ENCODE measurements at places on chromosomes 3 and 15.

DNA sequence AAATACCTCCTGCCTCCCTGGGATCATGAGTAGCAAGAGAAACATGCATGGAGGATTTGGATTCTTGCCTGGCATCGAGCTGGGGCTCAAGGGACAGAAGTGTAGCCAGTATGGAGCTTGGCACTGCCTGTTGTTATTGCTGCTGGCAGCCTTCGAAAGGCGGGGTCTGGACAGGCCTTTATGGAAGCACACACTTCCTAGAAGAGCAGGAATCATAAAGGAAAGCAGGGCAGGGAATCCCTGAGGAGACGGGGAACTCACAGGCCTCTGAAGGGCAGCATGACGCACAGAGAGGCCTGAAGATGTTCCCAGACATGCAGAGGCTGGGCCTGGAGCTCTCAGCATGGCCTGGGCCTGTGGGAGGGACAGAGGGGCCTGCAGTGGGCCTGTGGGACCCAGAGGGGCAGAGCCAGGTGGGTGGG is 18.6 kb upstream of the SLC41A3 start:
- DNase-seq = no peak

- DNase-seq = no peak
Measured at GRCh38 chr15:68309024-68309423, 31.5 kb downstream of the FEM1B start.

GRCh38 chr3:62723914-62724217 is 151.3 kb downstream of the CADPS start:
- DNase-seq = no peak

GRCh38 chr3:98531622-98532274 is at the start of gene GPR15:
Gene GPR15 (plus strand): TSS chr3:98531978. CDS start chr3:98532034, 56 bp downstream.
- DNase-seq = no peak

- DNase-seq = no peak
Measured at GRCh38 chr15:48722764-48723661, 77.5 kb upstream of the FBN1 start.

GRCh38 chr15:39304201-39304841 is 276.6 kb upstream of the THBS1 start:
- no peak for DNase-seq

DNA sequence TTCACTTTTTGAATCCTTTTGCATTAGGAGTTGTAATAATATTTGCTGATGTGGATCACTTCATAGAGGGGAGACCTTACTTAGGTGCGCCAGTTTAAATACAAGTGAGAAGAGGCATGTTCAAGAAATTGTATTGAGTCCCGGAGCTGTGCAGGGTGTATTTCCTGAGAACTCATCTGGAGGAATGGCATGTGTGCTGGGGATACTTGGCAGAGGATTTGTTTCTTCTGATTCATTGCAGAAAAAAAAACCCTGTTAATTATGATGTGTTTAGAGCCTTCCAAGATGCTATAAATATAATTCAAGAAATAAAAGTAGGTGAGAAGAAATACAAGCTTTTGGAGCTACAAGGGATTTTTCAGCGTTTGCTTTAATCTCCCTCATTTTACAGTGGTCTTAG is 97.6 kb downstream of the TPRG1 start:
- DNase-seq = no peak

- DNase-seq = no peak
Measured at GRCh38 chr3:122077293-122078234, 22.4 kb downstream of the CD86 start.

GRCh38 chr3:196108075-196108743 is 26.3 kb upstream of the TFRC start:
- no peak for DNase-seq

DNA sequence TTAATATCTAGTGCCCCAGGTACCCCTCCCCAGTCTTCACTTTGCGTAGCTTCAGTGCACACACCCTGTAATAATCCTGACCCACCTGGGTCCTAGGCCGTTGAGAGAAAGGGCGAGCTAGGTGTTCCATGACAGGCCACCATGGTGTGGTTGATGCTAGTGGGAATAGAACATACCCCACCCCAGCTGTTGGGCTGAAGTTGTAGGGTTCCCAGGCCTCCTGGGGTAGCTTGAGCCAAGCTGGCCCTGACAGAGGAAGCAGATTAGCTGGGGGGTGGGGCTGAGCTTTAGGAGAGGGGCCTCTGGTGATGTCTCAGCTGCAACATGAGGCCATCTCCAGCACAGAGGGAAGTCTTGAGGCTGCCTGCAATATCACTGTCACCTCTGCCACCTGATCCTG is 40.5 kb downstream of the RAB11A start:
- DNase-seq = no peak

- DNase-seq = no peak
Measured at GRCh38 chr3:53744351-53744750, 101.9 kb downstream of the CHDH start.

DNA sequence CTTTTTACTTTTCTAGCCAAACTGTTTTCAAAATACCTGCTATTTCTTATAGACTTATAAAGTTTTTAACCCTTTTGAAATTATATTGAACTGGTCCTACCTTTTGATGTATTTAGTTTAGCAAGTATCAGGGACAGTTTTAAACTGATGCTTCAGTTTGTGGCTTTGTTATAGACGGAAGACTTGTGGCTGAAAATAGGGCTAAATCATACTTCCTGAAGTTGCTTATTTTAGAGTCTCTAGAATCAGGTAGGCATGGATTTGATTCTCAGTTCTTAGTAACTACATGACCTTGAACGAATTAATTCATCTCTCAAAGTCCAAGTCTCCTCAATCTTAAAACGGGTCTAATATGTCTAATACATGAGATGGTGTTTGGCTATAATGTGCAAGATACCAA is 322.8 kb downstream of the RAP2B start:
- no peak for DNase-seq

- no peak for DNase-seq
Measured at GRCh38 chr3:186032321-186032720, 76.6 kb downstream of the ETV5 start.

DNA sequence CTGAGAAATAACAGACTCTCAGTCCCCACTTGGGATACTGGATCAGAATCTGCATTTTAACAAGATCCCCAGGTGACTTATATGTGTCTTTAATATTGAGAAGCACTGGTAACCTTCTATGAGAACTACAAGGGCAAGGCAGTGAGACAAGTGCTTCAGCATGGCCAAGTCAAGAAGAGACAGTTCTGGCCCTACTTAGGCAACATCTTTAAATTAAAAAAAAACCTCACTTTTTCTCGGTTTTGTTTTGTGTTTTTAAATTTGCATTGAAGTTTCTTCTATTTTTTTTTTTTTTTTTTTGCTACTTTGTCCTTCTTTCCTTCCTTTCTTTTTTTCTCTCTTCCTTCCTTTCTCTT is 42.5 kb upstream of the SPTSSB start:
- no peak for DNase-seq

GRCh38 chr3:64120876-64121275 is 97.6 kb upstream of the PSMD6 start:
- no peak for DNase-seq

DNA sequence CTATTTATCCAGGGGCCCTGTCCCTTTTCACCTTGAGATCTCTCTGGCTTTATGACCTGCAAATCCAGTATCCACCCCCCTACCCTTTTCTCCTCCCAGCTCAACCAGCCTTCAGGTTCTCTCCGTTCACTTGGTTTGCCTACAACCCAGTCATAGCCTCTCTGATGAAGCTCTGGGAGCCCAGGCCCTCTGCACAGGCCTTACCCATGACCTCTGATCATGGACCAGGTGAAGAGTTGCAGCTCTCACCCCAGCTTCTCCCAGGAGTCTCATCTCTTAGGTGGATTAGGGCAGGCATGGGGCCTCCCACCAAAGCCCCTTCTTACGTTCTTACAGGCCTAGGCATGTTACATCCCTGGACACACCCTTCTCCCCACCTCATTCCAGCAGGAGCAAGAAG is 59.8 kb downstream of the EXOG start:
- DNase-seq = no peak

- DNase-seq = no peak
Measured at GRCh38 chr15:36175741-36176291, 403.6 kb upstream of the CDIN1 start.

DNA sequence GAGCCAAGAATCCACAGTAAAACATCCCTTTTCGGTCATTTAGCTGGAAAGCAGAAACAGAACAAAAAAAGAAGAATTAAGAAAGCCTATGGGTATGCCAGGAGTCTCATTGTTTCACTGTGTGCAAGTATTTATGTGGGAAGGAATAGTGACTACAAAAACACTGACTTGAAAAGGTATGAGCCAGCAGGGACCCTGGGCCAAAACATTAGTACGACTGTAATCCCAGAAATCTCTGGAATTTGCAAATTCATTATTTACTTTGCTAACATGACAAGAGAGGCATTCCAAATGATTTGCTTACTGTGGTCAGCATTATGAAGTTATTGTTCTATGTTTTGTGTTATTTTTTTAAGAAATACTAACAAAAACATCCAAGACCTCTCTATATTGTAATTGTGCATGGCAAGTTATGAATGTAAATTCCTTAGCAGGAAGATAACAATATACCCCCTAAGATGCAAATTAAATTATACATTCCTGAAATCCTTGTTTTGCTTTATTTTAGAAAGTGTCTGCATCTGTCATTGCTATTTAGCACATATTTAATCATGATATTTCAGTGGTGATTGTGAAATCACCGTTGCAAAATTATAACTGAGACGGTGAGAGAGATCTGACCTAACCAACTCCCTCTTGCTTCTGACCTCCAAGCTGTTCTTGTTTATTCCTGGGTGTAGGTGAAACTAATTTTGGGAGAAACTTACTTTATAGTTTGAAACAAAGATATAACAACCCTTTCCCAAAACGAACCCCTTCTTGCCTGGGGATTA is 299.2 kb downstream of the ZPLD1 start:
- no peak for DNase-seq

GRCh38 chr3:121809249-121809648 is 25.6 kb downstream of the IQCB1 start:
- DNase-seq = no peak

DNA sequence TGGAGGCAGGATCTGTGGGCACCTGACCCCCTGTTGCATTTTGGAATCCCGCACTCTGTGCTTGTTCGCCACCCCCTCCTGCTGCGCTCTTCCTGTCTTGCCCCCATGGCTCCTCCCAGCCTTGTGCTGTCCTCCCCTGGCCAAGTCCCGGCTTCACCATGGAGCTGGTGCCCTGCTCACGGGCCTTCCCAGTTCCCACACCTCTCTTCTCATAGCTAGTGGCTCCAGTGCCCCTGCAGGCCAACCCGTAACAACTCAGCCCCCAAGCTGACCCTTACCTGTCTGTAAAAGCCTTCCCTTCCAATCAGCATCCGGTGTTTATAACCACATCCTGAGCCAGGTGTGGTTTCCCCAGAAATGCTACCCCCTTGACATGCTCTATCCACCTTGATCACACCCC is 407.7 kb upstream of the C2CD4B start:
- no peak for DNase-seq

- DNase-seq = no peak
Measured at GRCh38 chr3:20890111-20890519, 704.1 kb upstream of the SGO1 start.

- DNase-seq = no peak
Measured at GRCh38 chr15:52144656-52145178, 32.1 kb upstream of the BCL2L10 start.
